ENCODE measurements at places on chromosomes 11 and 22. TPM values are rescaled to one million over a fixed set of nuclear protein-coding genes. Genes with fewer than 3 reads are reported as not detected.

GRCh38 chr22:40932396-40932795 is 18.8 kb upstream of the RBX1 start:
- DNase-seq, result no peak

DNA sequence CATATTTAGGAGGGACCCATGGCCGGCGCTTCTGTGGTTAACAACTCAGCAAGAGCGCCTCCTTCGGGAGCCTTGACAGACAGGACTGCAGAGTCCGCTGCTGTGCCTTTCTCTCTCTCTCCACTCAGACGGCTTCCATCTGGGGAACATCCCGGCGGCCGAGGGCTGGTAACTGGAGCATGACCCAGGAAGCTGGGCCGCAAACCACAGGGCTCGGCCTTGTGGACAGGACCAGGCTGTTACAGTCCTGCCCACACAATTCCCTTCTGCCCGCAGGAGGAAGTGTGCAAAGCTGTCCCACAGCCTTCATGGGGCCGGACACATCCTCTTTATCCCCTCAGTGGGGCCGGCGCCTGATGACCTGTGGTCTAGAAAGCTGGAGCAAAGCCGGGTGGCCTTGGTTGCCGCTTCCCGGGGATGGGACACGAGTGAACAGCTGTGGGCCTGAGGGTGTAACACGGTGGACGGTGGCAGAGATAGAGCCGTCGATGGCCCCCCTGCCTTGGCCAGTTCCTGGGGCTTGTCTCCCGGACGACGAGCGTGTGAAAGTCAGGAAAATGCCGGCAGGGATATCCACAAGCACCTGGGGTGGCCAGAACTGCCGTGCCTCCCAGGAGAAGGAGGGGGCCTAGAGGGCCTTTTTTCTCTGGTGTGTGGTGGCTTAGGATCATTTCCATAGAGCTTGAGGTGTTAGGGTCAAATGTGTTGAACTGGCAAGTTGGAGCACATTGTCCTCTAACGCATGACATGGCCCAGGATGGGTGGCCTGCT is 50.1 kb downstream of the FBLN1 start:
- DNase-seq, result peak; percentile 73

- DNase-seq, result no peak
Measured at GRCh38 chr11:67370351-67371076, 2.9 kb downstream of the CLCF1 start.

GRCh38 chr11:14972581-14973495 is 687 bp upstream of the CALCA start:
- no peak for DNase-seq

- no peak for DNase-seq
Measured at GRCh38 chr11:125947419-125948277, 1.8 kb downstream of the VSIG10L2 start.

DNA sequence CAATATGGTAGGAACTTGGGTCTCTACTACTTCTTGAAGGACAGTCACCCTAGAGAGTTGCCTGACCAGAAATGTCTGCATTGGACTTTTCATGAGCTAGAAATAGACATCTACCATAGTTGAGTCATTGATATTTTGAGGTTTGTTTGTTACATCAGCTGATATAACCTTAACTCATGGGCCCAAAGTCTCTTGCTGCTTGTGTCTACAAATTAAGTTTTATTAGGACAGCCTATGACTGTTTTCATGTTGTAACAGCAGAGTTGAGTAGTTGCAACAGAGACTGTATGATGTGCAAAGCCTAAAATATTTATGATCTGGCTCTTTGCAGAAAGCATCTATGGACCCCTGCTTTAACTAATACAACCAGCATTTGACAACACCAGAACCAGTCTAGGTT is 155.3 kb downstream of the MIAT start:
- no peak for DNase-seq

KCNK4 gene
- not detected for polyA plus RNA-seq

ABCC8 gene
- polyA plus RNA-seq, result 8.6 TPM

FGF3 gene
- not detected for polyA plus RNA-seq

DNA sequence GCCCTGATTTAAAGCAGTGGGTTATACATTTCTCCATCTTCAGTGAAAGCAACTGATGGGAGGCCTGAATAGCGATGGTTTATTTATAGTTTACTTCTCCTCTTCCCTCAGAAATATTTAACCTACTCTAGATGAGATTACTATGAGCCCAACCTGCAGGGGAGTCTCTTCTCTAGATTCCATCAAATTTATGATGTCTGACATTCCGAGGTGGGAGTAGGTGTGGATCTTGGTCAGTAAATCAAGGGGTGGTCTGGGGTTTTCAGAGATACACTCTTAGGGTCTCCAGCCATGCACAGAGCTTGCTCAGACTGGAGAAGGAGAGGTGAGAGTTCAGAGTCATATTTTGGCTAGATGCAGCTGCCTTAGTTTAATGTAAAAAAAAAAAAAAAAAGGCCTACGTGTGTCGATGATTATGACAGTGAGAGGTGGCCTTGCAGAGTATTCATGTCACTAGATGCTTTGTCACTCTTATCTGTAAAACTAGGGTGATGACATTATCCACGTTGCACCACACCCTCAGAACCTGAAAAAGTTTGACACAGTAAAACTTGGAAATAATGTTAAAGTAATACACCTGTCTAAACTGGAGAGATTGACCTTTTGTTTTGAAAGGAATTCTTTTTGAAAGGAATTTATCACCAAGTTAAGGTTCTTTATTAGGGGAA is 81.2 kb downstream of the EXT2 start:
- DNase-seq, result no peak

GRCh38 chr22:41411021-41411851 is 29.5 kb downstream of the TEF start:
- DNase-seq, result no peak

DNA sequence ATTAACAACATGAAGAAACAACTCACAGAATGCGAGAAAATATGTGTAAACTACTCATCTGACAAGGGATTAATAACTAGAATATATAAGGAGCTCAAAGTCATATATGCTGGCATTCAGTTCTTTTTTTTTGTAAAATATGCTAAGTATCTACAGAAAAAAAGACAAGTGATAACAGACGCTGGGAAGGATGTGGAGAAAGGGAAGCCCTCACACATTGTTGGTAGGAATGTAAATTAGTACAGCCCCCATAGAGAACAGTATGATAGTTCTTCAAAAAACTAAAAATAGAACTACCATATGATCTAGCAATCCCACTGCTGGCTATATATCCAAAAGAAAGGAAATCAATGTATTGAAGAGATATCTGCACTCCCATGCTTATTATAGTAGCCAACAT is 13.8 kb downstream of the GAB2 start:
- DNase-seq, result no peak

- DNase-seq, result no peak
Measured at GRCh38 chr22:49977578-49977977, 17.0 kb downstream of the PIM3 start.

DNA sequence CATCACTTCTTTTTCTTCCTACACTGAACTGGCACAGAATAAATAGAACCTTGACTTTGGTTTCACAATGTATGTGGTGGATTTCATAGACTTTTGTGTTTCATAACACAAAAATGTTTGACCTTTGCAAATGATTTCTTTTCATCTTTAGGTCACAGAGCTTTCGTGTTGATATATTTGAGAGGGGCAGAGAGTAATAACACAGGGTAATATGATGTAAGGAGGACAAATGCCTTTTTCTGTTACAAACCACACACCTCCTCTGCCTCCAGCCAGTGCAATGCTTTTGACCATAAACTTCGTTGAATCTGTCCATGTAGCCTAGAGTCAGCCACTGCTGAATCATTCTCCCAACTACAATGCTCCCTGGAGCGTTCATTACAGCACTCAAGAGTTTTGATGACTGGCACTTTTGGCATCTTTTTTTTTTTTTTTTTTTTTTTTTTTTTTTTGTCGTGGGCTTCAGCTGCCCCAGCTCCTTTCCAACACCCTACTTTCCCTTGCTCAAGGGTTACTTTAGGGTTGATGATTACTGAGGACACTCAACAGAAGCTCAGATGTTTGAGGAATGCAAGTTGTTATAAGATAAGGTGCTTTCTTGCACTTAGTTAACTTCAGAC is 11.4 kb upstream of the CAT start:
- no peak for DNase-seq

DNA sequence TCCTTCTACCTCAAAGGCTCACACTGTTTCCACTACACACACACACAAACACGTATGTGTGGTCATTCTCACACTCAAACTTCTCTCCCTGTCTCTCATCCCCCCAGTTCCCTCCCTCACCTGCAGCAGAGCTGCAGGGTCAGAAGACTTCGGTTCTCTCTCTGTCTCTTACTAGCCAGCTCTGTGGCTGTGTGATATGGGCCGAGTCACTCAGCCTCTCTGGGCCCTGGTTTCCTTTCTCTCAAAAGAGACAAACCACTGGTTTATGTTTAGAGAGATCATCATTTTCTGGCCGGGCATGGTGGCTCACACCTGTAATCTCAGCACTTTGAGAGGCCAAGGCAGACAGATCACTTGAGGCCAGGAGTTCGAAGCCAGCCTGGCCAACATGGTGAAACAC is 21.1 kb downstream of the TSPAN18 start:
- no peak for DNase-seq

- no peak for DNase-seq
Measured at GRCh38 chr11:120205596-120206161, 5.2 kb upstream of the OAF start.

DNA sequence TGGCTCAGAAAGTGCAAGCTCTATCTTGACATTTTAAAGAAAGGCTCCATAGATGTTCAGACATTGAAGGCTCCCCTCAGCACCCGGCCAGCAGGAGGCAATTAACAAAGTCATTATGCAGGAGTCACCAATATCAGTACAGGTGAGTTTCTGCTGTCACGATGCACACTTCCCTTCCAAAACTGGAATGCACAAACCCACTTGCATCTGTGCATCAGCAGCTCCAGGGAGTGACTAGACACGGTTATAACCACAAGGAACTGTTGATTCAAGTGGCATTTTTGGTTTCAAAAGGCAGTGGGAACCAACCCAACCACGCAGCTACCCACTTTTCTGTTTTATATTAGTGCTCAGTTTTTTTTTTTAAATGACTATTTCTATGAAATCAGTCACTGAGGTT is 293.9 kb upstream of the NARS2 start:
- no peak for DNase-seq

Measured in heart right ventricle (tissue), 16 donors.